ENCODE measurements at places on chromosomes 12 and 14.

DNA sequence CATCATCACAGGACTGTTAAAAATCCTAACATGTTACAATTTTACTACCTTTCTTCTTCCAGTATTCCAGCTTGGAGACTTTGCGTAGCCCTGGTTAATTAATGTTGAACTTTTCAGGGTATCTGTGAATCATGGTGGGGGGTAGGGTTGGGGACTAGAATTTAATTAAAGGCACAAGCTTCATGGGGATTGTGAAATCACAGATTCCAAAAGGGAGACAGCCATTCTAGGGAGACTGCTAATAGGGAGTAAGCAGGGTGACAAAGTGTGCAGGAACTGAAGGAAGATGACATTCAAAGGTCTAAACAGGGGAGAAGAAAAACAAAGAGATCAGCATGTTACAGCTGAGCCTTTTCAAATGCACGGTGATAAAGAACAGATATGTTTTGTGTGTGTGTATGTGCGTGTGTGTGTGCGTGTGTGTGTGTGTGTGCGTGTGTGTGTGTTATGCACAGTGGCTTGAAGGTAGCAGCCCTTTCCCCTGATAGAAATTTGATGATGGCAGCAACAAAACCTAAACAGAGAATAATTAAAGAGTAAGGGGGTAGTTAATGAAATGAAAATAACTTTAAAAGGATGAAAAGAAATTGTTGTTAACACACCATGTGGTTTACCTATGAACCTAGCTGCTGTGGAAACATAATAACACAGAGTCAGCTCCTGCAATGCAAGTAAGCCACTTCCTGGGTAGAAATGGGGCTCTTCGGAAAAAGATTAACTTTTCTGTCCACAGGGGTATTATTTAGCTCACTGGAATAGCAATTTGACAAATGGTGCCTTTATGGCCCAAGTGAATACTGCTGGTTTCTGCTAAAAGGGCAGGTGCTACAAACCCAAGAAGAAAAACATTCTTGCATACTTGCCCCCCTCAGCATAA, 581.7 kb downstream of the DIO2 start:
- DNase-seq, result no peak

- DNase-seq, result no peak
Observed at GRCh38 chr12:118582863-118583262, 206.5 kb downstream of the SUDS3 start.

DNA sequence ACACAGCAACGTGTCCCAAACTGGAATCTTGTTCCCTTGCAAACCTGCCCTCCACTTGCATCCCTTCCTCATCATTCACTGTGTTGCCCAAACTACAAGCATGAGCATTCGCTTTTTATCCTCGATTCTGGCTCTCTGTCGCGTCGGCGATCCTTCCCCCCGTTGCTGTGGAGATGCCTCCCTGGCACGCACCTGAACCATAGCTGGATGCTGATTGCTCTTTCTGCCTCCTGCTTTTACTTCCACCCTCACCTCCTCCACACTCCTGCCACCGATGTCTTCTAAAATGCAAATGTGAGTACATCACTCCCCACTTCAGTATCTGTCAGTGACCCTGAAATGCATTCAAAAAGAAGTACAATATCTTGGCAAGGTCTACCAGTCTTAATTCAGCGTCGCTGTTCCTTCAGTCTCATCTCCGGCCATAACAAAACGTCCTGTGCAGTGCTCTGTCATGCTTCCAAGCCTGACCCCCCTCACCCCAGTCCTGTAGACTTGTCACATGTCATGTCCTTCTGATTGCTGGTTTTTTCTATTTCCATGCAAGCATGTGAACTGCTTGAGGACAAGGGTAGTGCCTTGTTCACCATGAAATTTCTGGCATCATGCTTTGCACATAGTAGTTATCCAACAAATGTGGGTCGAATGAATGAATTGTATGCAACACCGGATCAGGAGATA, 2.5 kb upstream of the PPP2R5C start:
- no peak for DNase-seq

DNA sequence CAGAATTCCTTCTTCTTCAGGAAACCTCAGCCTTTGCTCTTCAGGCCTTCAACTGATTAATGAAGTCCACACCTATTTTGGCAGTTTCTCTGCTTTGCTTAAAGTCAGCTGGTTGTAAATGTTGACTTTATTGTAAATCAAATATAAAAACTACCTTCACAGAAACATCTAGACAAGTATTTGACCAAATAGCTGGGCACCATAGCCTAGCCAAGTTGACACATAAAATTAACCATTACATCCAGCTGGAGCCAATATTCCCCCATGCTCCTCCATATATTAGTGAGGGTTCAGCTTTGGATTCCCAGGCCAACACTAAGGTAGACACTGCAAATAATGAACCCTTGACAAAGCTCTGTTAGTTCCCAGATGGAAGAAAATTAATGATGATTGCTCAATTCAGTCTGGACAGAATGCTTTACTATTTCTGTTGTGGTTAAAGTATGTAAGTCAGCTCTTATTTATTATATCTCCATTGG, 125.5 kb downstream of the ZFP36L1 start:
- no peak for DNase-seq

GRCh38 chr12:58563621-58564020, 356.7 kb downstream of the LRIG3 start:
- no peak for DNase-seq

DNA sequence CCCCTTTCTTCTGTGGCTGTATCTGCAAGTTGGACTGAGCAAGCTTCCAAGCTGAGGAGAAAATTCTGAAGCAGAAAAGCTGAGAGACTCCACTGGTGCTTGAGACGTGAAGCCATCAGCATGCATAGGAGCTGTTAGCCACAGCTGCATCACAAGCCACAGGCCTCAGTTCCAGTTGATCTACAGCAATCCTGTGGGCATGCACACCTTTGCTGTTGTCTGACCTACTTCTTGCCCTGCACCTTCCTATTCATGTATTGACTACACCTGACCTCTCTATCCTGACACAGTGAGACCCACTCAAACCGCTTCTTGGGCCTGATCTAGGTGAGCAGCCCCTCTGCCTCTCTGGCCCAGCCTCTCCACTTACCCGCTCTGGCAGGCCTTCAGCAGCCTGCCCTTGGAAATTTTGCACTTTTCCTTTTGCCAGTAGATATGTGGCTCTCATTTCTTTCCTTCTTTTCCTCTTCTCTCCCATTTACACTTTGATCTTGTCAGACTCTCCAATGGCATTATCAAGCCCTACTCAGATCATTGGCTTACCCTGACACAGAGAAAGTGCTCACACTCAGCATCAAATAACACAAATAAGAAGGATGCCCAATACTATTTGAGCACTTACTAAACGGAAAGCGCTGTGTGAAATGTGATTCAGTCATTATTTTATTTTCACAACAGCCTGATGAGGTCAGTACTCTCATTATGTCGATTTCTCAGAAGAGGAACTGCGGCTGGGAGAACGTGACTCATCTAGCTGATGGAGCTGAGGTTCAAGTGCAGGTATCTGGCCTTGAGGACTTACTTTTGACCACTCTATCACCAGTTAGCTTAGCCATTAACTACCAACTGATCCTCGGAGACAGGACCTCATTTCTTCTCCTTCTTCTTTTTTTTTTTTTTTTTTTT, 21.9 kb upstream of the PTGR2 start:
- DNase-seq, result peak; percentile 42

DNA sequence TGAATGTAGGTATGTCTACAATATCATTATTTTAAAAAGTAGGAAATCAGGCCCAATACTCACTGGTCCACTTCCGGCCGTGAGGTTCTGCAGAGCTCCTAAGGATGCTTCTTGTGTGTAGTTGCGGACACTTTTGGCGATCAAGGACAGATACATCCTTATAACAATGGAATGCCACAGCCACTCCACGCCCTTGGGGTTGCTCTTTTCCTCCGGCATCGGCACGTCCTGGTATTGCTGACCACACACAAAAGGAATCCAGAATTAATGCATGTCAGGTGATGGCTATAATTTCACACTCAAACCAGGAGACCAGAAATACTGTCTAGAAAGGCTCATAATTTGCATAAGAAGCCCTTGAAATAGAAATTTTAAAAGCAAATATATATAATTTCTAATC, 65.6 kb upstream of the YARS2 start:
- DNase-seq, result no peak

GRCh38 chr14:37932481-37932880, 275.2 kb upstream of the SSTR1 start:
- no peak for DNase-seq

DNA sequence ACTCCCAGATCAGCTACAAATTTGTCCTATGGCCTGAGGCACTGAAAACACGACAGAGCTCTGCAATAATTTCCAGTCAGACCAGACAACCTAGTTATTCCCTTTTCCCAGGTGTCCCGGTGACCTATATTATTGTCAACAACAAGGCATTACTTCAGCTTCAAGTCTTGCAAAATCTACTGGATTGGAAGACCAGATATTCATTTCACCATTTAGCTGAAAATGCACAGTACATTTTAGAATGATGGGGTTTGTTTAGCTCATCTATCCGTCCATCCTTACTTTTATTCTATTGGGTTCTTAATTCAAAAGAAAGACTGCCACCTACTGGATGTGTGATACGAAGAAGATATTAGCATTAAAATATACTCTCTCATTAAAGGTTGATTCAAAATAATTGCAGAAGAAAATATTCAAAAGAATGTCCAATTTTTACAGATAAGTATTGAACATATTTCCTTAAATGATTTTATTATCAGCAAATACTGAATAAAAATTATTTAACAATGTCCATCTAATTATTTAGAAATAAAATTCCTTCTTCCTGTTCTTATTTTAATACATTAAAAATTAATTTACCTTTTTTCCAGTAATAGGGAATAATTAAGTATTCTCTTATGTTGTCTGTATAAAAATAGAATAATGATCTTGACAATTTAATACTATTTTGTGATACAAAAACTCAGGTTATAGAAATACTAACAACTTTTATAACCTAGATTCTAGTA, 244.9 kb upstream of the LRIG3 start:
- DNase-seq, result peak; percentile 69

DNA sequence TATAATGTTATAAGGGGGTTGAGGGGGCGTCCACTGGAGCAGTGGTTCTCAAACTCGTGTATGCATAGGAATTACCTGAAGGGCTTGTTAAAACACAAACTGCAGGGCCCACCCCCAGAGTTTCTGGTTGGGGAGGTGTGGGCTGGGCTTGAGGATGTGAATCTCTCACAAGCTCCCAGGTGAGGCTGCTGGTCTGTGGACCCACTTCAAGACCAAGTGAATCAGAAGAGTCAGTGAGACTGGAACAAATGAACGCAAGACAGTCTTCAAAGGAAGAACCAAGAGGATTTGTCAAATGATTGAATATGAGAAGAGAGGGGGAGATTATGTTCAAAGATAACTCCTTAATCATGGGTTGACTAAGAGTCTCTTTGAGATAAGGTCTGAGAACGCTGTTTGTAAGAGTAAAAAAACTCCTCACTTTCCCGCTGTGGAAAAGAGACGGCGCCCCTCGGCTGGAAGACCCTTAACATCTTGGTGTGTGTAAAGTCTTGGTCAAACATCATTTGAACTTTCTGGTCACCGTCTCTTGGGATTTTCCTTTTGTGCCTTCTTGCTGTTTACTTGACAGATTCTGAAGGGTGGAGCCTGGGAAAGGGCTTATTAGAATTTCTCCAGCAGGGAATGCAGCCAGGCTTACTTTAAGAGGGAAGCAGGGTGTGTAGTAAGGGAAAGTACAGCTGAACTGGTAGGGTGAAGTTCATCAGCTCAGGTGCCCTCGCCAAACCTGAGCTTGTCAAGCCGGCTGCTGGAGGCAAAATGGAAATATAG, 5.3 kb upstream of the FOXN3 start:
- no peak for DNase-seq

DNA sequence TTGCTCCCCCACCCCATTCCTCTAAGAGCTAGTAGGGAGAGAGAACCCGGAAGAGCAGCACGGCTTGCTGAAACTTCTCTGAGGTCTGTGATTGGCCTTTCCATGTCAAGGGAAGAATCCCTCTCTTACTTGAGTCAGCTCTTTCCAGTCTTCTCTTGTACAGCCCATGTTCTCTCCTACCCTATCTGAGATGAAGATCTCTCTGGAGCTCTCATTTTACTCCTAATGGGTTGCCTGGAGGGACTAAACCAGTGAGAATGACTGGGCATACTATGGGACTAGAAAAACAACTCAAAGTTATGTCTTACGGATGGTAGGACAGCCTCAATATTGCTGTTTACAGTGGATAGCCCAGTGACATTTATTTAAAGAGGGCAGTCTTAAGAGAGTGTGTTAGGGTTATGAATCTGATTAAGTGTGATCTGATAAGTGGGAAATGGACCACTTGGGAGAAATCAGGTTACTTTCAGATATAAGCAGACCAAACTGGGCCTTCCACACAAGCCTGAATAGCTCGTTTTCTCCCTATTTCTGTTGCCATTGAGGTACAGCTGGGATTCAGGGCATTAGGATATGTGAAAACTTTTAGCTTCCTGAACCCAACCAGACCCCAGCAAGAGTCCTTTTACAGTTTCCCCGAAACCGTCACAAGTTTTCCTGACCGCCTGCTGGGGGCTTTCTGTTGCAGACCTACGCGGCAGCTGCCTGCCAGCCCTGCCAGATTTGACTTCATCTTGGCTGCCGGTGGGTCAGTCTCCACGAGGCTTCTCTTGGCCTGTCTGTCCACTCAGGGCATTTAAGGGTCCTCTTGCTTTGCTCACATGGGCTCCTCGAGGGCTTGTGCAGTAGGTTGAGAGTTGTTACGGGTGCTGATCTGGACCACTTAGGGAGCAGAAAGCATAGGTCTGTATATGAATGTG, 16.9 kb downstream of the ETV6 start:
- no peak for DNase-seq

DNA sequence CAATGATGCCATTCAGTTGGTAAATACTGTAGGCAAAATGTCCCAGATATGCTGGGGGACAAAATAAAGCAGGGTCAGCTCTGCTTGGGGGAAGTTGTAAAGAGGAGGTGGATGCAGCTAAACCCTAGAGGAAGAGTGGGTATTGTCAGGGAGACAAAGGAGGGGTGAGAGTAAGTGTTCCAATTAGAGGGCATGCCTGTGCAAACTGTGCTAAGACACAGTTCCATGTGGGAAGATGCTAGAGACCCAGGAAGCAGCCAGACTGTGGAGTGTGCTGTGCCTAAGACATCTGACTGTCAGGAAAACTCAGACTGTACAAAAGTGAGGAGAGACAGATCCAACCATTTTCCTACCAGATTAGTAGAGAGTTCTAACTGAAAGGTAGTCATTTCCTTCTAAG, 474.3 kb downstream of the ATP23 start:
- no peak for DNase-seq

DNA sequence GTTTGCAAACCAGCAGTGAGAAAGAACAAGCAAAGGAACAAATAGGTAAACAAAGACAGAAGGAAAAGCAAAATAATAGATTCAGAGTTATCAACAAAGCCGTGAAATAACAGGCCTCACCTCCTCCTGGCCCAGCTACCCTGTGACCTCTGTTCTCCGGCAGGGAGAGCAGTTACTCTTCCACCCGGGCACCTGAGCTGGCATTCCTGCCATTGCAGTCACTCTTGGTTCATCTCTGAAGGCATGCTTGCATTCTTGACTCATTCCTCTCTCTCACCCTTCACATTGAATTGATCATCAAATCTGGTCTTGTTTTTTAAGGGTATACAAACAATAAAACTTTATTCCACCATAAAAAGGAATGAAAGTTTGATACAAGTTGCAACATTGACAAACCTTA, 95.1 kb downstream of the TTC8 start:
- DNase-seq, result no peak
